ENCODE measurements at places on chromosomes 4 and X. TPM values are rescaled to one million over a fixed set of nuclear protein-coding genes. Genes with fewer than 3 reads are reported as not detected.

The PAGE1 gene
- total RNA-seq: not detected

The ADH6 gene
- total RNA-seq: not detected

The CXorf51A gene
- total RNA-seq: not detected

The CPLX1 gene
- 4.4 TPM for total RNA-seq

DNA sequence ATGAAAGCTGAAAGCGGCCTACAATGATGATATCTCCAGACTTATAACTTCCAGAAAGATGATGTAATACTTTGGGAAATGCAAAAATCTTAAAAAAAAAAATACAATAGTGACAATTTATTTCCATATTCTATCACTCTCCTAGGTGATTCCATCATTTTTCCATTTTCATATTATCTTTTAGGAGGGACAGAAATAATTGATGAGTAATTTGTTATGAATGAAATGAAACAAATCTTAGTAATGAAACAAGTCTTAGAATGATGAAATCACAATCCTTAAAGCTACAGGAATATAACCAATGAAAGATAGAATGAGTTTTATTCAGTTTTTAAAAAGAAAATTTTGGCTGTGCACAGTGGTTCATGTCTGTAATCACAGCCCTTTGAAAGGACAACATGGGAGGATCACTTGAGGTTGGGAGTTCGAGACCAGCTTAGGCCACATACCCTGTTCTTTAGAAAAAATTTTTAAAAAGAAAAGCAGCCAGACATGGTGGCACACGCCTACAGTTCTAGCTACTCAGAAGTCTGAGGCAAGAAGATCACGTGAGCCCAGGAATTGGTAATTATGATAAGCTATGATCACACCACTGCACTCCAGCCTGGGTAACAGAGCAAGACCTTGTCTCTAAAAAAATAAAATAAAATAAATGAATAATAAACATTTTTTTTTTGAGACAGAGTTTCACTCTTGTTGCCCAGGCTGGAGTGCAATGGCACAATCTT is 21.7 kb downstream of the CLOCK start:
- DNase-seq: no peak

DNA sequence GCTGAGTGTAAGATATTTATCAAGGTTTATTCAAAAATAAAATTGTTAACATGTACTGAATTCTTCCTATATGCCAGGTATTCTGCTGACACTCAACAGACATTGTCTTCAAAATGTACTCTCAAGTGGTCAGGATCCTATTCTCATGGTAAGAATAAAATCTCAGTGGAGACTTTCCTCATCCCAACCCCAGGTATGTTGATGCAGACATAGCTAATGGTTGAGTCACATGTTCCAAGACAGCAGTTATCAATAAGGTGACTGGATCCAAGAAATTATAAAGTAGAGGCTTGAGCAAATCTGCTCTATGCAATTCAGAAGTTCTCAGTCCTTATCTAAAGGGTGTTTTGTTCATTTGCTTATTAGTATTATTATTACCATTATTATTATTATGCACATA is 115.2 kb upstream of the GABRA2 start:
- DNase-seq: no peak

All from left ventricle myocardium superior (tissue), 1 donor.